GM06990 (cell line): ENCODE measurements at places on chromosomes 5 and 9.

DNA sequence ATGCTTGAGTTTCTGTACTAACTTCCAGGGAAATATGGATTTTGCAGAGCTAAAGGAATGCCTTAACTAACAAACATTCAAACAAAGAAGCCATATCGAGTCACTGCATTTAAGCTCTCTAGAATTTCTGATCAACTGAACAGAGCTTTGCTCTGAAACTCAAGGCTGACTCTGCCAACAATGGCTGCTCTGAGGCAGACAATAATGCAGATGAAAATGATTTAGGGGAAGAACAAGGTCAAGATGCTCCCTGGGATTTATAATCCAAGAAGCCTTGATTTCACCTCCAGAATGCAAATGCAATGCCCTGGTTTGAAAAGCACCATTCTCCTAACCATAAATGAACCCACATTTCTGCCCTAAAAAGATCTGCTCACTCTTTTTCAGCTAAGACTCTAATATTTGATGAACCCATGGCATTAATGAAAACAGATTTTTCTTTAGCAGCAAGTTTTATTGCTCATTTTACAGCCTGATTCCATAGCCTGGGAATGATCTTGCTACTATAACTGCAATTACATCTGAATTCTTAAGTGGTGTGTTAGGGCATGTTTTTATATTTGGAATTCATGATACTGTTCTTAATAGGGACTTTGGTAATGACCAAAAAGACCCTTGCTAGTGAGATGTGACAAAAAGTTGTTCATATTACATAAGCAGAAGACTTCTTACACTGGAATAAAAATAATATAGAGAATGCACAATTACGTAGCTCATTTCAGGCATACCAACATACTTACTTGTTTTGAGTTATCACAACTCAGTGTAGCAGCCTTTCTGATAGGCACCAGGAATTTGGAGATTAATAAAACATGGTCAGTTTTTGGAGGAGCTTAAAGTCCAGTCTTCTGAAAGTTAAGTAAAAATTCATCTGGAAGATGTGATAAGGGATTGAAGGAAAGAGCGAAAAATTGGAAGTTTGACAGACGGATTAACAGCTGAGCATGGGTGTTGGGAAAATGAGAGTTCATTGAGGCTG lies 169.4 kb downstream of the TRPM3 start:
- no peak for DNase-seq

GRCh38 chr5:1121891-1122290 lies 10.0 kb upstream of the SLC12A7 start:
- DNase-seq = no peak

DNA sequence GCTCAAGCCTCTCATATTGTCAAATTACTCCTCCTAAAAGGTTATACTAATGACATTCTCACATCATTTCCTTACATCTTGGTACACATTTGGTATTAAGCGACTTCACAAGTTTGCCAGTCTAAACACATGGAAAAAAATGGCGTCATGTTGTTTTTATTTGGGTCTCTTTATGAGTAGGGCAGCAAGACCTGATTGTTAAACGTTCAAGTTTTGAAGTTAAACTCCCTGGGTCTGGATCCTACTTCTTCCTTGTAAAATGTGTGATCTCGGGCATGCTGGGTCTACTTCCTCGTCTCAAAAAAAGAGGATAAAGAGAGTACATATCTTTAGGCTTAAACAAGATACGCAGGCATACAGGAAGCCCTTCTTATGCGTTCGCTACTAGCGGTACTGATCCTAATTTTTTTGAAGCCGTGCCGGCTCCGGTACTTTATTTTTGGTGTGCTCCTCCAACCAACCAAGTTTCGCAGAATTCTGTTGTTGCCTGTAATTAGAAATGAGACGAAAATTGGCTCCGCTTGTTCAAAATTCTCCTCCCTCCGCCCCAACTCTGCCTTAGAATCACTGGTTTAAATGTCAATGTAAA lies 596 bp upstream of the CDC37L1 start:
- peak; percentile 28 for DNase-seq

DNA sequence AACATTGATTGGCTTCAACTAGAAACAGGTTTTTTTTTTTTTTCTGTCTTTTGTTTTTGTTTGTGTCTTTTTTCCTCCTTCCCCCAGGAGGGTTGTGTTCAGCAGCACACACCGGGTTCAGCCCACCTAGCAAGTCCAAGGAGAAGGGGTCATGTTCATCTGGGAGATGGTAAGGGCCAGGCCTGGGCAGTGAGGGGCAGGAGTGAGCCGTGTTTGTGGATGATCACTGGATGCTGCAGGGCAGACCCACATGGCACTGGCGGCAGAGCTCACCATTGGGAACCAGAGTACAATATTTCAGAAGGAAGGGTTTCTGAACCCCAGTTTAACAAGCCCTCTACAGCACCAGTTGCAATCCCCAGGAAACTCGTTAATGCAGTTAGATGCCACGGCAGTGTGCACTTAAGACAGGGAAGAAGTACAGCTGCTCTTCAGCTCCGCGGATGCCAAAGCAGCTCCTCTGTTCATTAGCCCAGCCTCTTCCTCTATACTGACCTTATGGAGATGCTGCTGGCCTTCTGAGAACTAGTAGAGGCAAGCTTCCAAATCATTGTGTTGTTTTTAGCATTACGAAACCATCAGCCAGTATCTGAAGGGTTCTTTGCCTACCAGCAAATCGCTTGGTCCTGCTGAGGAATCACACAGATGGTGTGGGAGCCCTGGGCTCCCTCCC lies 508.2 kb upstream of the WWC1 start:
- no peak for DNase-seq

DNA sequence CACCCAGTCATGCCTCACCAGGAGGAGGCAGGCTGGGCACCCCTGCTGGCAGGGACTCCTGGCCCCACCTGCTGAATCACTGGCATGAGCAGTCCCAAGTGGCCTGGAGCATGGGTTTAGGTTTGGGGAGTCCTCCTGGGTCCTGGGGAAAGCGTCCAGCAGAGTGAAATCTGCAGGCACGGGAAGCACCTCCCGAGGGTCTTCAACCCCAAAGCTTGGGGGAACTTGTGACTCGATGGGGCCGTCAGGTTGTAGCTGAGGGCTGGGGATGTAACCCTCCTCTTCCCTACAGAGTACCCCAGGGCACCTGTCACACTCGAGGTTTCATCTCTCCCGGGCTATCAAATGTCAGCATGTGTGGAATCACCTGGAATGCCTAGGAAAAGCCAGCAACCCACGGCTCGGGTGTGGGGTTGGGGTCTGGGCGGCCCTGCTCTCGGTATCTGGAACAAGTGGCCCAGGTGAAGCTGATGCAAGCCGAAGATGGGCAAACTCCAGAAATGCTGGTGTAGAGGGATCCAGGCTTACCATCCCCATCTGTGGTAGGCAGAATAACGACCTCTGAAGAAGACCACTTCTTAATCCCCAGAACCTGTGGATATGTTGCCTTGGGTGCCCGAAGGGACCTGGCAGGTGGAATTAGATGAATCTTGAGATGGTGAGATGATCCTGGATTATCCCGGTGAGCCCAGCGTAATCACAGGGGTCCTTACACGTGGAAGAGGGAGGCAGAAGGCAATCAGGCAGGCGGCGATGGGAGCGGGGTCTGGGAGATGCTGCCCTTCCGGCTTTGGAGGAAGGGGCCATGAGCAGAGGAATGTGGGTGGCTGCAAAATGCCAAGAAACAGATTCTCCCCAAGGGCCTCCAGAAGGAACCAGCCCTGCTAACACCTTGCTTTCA lies 6.1 kb upstream of the RASGEF1C start:
- DNase-seq = no peak

DNA sequence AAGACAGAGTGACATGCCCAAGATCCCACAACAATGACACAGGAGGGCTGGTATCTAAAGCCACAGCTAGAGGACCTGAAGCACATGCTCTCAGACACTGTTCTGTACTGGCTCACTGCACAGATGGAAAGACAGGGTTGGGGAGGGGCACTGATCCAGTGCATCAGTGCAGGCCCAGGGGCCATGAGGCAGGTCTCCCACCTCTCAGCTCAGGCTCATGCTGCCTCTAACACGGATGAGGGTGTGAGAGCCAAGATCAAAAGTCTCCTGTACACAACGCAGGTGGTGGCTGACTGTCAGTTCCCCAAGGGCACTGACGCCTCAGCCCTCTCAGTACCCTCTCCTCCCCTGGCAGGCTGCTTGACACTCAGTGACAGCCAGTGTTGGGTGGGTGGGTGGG lies 10.9 kb downstream of the RAPGEF1 start:
- peak; percentile 62 for DNase-seq

DNA sequence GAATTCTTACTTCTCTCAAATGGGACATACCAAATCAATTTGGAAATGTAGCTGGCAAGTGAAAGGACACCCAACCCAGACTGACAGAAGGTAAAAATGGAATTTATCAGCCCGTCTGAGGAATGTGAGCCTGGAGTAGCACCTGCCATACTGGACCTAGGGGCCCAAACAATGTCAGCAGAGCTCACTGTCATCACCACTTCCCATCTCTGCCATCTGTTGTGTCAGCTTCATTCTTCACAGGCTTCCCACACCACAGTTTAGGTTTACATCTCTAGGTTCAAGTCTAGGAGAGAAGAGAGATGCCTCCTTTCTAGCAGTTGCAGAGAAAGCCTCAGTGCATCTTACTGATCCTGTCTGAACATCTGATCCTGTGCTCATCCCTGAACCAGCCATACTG lies 222.4 kb downstream of the DOCK8 start:
- no peak for DNase-seq

GRCh38 chr5:133825631-133826289 lies 142.7 kb downstream of the C5orf15 start:
- DNase-seq = peak; percentile 66

DNA sequence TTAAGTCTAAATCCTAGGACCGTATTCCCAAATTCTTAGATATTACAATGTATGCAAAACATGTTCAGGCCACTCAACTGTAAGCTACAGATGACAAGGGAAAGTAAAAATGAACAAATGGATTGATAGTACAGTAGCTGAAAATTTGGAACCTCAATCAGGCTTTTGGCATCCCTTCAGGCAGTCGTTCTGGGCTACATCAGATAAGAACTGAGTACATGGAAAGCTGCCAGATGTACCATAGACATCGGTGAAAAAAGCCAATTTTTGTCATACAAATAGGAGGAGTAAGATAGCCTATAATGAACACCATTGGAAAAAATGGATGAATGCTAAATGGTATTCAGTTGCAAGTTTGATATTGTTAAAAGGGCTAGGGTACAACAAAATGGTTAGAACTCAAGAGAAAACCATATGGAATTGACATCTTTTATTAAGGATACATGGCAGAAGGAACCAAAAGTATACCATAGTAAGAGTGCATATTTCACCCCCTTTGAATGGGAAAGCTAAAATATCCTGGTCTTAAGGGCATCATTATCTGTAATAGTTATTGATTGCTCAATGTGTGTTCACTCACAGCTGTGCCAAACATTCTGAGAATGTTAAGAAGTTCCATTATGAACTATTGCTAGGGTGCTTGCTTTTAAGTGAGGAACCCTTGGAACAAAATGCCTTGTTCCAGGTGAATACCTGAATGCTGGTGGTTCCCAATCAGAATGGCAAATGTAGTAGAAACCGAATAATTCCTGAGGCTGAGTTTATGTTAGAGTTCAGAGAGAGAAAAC lies 86.4 kb downstream of the NR3C1 start:
- no peak for DNase-seq

DNA sequence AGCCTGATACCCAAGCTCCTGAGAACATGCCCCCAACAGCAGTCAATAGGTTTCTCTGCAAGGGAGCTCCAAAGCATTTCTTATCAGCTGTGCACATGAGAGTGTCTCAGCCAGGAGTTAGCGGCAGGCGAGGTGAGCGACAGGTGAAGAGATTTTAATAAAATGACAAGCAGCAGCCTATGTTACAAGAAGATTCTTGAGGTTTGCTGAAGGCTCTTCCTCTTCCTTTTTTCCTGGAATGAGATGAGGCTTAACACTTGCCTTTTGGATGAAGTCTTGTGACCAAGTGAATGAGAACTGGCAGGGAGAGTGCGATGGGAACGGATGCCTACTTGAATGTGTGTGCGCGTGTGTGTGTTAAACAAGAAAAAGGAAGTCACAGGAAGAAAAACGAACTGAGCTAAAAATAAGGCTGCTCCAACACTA lies 76.1 kb downstream of the SHB start:
- no peak for DNase-seq

GRCh38 chr9:84278130-84278529 lies 62.4 kb downstream of the SLC28A3 start:
- no peak for DNase-seq

- DNase-seq = no peak
These were observed 61.0 kb upstream of the TEX48 start for GRCh38 chr9:114742947-114743346.

DNA sequence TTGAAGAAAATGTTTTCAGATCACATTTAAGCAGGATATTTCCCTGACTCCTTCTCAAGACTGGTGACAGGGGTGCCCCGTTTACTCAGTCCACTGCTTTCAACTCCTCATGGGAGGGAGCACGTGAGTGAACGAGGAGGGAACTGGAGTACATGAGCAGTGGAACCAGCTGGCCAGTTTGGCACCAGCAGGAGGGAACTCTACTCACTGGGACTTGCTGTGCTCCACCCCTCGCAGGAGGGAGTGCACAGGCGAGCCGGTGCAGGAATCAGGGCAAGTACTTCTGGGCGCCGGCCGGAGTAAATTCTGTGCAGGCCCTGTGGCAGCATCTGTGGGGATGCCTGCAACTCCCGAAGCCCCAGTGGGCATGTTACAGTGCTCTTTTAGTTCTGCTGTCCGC lies 1941.1 kb upstream of the C9orf72 start:
- no peak for DNase-seq

DNA sequence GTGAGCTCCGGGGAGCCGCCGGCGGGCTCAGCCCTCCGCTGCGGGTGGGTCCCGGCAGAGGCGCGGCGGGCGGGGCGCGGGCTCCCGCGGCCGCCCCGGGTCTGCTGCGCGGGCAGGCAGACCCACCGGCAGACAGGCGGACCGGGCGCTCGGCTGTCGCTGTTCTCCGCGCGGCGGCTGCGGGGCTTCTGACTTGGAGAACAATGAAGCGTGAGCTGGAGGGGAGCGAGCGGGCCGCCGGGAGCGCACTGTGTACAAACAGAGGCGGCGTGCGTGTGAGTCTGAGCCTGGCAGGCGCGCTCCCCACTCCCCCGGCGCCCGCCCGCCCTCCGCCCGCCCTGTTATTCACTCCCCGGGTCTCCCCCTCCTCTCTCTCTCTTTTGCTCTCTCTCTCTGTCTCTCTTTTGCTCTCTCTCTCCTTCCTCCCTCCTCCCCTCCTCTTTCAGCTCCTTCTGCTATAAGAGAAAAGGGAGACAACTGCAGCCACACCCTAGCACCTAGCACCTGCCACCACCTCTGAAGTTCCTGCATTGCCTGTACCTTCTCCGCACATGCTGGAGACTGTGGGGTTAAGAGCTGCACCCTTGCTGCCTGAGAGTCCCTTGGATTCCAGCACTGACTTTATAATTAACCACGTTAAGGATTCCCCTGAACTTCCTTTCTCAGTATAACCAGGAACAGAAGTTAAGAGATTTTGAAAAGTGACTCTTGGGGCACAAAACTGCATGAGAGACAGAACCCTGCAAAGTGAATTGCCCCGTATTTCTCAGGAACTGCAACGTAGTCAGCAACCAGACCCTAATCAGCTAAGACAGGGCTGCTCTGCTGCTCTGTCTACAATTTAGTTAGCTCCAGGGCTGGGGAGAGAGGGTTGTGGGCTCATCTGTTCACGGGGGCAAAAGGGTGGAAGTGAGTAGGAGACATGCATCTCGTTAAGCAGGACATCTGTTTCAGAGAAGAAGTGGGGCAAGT lies at the start of gene EDIL3:
EDIL3 (minus strand) TSS at position 277 of the 972 bp plus-strand sequence. CDS start 506 bp downstream, outside the sequence.
- DNase-seq = peak; percentile 1

GRCh38 chr9:137683262-137683864 lies 64.6 kb downstream of the EHMT1 start:
- DNase-seq = no peak
